IPS DF 19.7 (cell line): ENCODE measurements at places on chromosomes 1 and 21.
A peak's percentile ranks its signal among the peaks of the same experiment; 100 is the strongest.

GRCh38 chr1:38549191-38549590 is 310.4 kb downstream of the RRAGC start:
- DNase-seq = no peak

- no peak for DNase-seq
These were observed 157.4 kb downstream of the SIPA1L2 start for GRCh38 chr1:232472485-232473041.

DNA sequence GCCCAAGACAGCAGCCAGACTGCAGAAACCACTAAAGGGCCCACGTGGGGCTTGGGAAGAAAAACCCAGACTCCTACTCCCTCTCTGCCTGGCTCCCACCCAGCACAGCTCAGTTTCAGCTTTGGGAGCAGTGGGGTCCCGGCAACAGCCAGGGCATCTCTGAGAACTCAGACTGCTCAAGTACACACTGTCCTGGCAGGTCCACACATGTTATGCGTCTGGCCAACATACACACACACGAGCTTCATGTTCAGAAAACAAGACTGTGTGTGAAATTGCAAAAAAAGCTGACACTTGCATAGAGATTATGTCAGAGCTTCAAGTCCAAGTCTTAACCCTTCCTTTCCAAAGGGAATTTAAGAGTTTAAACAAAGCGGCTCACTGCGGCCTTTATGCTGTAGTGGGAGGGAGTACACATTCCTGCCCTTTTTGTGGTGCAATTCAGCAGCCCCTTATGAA is 136.6 kb upstream of the CD34 start:
- DNase-seq = no peak

GRCh38 chr1:41014871-41015270 is 6.7 kb downstream of the SLFNL1 start:
- DNase-seq = no peak

- no peak for DNase-seq
These were observed 8.4 kb downstream of the RPS6KA1 start for GRCh38 chr1:26537951-26538352.

- DNase-seq = no peak
These were observed 59.1 kb downstream of the ERO1B start for GRCh38 chr1:236222632-236223031.

GRCh38 chr1:54002544-54003248 is 15.3 kb downstream of the LDLRAD1 start:
- no peak for DNase-seq

DNA sequence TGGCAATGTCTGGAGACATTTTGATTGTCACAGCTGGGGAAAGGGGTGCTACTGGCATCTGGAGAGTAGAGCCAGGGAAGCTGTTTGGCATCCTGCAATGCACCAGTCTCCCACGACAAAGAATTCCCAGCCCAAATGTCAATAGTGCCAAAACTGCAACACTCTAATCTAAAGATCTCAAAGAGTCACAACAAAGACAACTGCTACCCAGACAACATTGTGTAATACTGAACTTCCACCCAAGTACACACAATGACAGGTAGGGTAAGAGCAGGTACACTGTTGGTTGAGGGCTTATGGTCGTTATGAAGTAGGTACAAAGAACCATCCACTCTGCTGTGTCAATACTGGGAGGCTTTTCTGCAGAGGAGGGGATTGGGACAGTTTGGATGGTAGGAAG is 8.2 kb upstream of the TMEM51 start:
- DNase-seq = no peak

- DNase-seq = no peak
These were observed 1.3 kb downstream of the ADARB1 start for GRCh38 chr21:45075596-45076244.

- no peak for DNase-seq
These were observed 51.2 kb upstream of the TIAM1 start for GRCh38 chr21:31395268-31395667.

GRCh38 chr1:108057541-108057940 is 92.6 kb upstream of the VAV3 start:
- DNase-seq = peak; percentile 42

- no peak for DNase-seq
These were observed 8.0 kb upstream of the LCE5A start for GRCh38 chr1:152502496-152503180.

DNA sequence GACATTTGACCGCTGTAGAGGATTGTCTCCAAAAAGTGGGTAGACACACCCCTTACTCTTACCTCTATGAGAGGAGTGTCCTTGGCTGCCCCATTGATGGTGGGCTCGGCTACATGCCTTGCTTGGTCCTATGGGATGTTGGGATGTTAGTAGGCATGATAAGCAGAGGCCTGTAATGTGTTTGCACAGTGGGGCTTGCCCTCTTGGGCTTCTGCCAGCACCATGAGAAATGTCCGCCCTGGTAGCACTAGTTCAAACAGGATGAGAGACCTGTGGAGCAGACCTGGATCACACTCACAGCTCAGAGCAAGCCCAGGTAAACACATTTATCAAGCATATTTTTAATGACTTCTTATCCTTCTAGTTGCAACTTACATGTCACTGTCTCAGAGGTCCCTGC is 54.2 kb downstream of the SH3GLB1 start:
- DNase-seq = no peak

DNA sequence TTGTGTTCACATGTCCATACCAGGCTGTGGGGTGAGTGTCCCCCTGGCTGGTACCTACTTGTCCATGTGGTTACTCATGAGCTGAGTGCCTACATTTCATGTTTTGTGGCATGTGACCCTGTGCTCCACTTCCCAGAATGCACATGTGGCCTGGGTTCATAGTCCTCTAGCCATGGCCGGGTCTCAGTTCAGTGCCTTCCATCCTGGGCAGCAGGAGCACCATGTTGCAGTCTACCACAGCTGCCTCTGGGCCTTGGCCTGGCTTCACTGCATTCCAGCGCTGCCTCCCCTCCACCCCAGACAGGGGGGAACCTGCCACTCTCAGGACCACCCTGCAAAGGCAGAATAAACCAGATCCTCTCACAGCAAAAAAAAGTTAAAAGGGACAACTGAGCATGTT is 5.5 kb downstream of the CEPT1 start:
- DNase-seq = no peak

- DNase-seq = no peak
These were observed 8.9 kb downstream of the COL16A1 start for GRCh38 chr1:31694964-31695313.

GRCh38 chr21:43974791-43975468 is 37.2 kb upstream of the TRAPPC10 start:
- no peak for DNase-seq

- DNase-seq = no peak
These were observed 4.0 kb upstream of the MRPL24 start for GRCh38 chr1:156744786-156745419.
